ENCODE measurements at places on chromosomes 6 and 20.

- no peak for DNase-seq
These were observed 4.1 kb downstream of the MAP1LC3A start for GRCh38 chr20:34562641-34563040.

- peak; percentile 84 for DNase-seq
These were observed 88.0 kb downstream of the FAM217A start for GRCh38 chr6:3990692-3991491.

- DNase-seq = no peak
These were observed 295.7 kb downstream of the PHACTR1 start for GRCh38 chr6:13012296-13012695.

- DNase-seq = peak; percentile 60
These were observed 26.5 kb upstream of the RNF24 start for GRCh38 chr20:4041748-4042411.

DNA sequence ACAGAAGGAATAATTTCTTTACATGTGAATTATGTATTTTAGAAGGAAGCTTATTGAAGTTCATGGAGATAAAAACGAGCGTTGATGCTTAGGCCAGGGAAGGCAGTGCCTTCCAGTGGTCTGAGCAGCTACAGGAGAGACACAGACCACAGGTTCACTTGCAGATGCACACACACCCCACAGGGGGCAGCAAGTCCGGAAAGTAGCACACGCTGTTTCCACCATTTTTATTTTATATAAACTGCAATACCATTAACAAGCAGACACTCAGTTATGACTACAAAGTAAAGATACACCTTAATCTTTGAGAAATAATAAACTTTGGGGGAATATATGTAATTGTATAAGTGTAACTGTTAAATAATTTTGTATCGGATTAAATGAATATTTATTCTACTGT is 13.5 kb upstream of the DACT2 start:
- no peak for DNase-seq

- peak; percentile 71 for DNase-seq
These were observed 9.7 kb downstream of the TULP4 start for GRCh38 chr6:158321960-158322359.

GRCh38 chr6:12635813-12636212 is 80.8 kb upstream of the PHACTR1 start:
- DNase-seq = no peak

- no peak for DNase-seq
These were observed 86.4 kb upstream of the TENT5A start for GRCh38 chr6:81838724-81839426.

DNA sequence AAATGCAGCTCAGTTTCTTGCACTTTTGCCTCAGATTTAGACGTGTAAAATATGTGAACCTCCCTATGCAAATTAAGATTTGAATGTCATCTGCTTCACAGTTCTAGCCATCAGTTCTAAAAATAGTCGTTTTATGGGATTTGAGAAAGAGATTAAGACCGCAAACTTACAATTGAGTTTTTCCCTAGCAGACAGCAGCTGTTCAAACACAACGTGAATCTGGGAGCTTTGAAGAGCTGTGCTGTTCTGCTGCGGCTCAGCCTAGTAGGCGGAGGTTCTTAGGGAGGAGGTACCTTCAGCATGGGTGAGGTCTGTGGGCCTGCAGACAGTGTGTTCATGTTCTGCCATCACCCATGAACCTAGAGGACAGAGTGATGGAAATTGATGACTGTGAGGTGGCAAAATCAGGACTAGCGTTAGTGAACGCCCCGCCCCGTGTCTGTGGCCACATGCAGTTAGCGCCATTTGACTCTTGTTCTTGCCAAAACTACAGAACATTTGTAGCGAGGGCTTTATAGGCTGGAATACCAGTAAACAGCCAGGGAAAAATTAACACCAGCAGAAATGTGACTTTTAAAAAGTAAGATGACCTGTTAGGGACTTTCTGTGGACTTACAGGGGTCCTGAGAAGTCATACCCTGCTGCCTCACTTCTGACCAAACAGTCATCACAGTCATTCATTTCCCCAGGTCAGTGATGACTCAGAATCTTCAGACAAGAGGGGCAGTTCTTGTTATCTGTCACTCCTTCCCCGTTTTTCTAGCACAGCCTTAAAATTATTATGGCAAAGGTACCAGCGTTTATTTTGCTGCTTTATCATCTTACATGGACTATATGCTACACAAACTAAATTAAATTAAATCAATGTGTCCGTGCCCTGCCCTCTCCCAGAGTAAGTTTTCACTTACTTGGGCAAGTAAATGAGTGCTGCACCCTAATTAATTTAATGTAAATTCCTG is 84.3 kb upstream of the TMEM181 start:
- DNase-seq = peak; percentile 67

DNA sequence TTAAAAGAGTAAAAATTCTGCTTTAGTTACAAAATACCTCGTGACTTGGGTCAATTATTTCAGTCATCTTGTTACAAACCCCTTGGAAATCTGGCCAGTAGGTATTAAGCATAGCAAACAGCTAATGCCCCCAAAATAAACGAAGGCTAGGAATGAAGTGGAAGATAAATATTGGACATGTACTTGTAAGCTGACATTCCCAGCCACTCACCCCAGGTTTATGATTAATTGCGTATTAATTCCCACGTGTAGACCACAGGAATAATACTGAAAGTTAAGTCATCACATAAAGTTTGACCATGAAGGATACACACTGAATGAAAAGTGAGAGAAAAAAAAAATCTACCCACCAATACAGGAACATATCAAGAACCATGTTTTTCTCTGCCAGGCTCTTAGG is 936.5 kb upstream of the ADGRB3 start:
- no peak for DNase-seq

DNA sequence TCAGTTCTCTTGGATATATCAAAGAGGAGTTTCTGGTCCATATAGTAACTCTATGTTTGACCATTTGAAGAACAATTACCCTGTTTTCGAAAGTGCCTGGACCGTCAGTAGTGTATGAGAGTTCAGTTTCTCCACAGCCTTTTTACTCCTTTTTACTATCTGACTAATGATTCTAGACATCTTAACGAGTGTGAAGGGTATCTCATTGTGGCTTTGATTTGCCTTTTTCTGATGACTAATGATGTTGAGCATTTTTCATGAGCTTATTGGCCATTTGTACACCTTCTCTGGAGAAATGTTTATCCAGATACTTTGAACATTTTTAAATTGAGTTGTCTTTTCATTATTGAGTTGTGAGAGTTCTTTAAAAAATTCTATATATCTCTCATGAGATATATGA is 114.9 kb upstream of the ATXN1 start:
- peak; percentile 45 for DNase-seq

DNA sequence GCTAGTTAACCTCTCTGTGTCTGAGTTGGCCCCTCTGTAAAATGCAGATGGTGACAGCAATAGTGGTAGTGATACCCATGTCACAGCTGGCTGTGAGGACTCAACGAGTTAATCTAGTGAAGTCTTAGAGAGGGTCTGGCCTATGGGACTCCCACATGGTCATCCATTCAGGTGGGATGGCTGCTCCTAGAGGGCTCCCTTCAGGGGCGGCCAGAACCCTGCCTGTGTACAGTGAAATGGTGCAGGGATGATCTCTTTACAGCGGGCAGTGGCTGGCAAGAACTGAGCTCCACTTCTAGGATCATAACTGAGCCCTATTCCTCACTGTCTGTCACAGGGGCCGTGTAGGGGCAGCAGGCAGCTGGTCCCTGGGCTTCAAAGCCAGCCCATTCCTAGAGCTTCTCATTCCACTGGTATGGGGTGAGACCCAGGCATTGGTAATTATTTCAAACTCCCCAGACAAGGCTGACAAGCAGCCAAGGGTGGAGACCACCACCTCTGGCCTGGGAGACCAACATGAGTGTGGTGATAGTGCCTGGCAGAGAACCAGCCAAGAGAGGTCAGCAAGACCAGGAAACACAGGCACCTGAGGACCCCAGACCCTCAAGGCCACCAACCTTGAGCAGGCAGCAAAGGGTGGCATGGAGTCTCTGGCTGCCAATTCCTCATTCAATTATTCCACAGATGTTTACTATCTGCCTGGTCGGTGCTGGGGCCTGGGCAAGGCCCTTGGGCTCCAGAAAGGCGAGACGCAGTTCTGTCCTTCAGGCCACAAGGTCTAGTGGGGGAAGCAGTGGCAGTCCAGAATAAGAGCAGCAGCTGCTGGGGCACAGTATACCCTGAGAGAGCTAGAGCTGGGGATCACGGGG is 103.4 kb downstream of the MRPL14 start:
- no peak for DNase-seq

DNA sequence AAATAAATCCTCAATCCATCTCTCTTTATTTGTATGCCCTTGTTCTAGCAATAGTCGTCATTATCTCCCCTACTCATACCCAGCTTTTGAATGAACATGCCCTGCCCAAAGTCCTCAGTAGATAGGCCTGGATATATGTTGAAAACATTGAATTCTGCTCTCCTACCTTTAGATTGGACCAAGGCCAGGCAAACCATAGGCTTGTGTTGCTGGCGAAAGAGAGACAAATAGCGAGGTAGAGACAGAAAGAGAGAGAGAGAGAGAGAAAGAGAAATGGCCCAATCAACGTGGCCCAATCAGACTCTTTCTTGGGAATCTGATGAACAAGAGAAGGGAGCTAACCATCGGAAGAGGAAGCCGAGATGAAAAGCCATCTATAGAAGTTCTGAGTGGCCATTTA is 45.2 kb downstream of the NEDD9 start:
- no peak for DNase-seq

DNA sequence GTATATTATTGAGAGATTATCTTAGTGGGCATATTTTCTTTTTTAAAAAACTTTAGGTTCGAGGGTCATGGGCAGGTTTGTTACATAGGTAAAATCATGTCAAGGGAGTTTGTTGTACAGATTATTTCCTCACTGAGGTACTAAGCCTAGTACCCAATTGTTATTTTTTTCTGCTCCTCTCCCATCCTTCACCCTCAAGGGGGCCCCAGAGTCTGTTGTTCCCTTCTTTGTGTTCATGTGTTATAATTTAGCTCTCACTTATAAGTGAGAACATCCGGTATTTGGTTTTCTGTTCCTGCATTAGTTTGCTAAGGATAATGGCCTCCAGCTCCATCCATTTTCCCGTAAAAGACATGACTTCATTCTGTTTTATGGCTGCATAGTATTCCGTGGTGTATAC is 247.9 kb upstream of the RAB32 start:
- no peak for DNase-seq

GRCh38 chr20:16575390-16576140 is 2.3 kb upstream of the KIF16B start:
- no peak for DNase-seq

GRCh38 chr6:105760746-105761145 is 325.4 kb upstream of the PRDM1 start:
- DNase-seq = no peak

GRCh38 chr6:67887747-67888545 is 747.1 kb upstream of the ADGRB3 start:
- DNase-seq = no peak

DNA sequence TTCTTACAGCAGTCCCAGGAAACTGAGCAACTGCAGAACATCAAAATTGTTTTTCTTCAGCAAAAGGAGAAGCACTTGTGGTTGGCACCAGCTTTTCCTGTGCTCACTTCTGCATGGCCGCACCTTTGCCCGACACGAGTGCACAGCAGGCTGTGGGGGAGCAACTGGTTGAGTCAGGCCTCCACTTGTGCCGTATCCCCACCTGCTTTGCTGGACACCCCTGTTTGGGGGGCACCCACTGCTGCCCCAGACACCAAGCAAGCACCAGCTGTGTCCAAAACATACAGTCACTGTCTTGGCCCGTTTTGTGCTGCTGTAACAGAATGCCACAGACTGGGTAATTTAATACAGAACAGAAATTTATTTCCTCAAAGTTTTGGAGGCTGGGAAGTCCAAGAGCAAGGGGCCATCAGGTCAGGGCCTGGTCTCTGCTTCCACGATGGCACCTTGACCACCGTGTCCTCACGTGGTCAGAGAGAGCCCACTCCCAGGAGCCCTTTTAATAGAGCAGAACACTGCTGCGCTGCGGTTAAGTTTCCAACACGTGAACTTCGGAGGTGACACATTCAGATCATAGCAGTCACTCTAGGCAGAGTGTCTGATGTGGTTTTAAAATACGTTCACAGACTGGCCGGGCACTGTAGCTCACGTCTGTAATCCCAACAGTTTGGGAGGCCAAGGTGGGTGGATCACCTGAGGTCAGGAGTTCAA is 8.7 kb upstream of the GMEB2 start:
- DNase-seq = no peak

DNA sequence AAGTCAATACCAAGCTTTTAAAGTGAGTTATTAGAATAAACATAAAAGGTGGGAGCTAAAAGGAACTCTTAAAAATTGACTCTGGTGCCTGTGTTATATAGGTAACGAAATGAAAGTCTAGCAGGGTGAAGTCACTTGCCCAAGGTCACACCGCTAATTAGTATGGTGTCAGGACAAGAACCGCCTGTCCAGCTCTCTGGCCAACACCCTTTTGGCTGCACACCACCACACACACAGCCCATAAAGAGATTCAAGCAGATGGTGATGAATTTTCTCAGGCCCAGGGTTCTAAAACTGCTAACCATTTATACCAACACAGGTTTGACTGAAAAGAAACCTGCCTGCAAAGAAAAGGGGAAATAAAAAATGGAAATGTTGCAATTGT is 20.2 kb downstream of the GFOD1 start:
- no peak for DNase-seq

- DNase-seq = peak; percentile 30
These were observed 6.2 kb downstream of the PXT1 start for GRCh38 chr6:36436466-36436865.

DNA sequence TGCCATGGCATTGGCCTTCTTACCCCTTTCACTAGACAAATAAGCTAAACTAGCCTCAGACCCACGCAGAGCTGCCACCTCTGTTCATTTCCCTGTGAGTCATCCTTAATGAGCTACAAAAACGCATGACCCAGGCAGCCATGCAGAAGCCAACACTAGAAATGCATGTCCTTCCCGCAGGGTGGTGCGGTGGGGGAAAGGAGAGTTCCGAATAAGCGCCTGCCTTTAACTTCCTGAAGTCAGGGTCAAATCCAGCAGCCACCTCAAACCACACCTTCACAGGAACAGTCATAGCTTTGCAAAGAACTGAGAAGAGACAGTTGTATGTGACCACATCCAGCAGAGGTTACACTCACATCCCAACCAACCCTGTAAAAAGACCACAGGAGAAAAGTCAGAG is 40.4 kb downstream of the IRF4 start:
- no peak for DNase-seq

DNA sequence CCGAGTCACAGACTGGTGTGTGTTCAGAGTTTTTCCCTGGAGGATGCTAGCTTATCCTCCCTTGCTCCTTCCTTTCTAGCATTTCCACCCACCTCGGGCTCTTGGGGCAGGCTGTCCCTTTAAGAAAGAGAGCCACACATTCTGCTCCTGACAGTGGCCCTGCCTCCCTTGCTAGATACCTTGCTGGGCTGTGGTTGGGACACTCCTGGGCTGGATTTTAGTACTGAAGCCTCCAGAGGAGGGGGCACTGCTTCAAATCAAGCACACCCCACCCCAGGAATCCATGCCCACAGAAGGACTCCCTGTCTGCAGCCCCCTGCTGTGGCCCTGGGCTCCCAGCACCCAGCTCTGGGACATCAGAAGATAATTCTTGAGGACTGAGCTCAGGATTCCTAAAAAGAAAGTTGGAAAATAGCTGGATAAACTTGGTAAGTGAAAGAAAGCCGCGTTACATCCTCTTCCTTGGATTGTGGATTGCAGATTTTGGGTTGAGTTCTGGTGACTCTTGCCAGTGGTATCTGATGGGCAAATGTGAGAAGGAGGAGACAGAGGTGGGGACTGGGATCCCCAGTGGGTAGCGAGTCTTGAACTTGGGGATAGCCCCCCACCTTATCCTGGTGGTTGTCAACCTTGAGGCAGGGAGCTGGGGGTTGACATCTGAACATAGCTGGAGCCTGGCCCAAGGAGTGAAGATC is 29.0 kb downstream of the DAAM2 start:
- DNase-seq = no peak

Data from HFFc6 (cell line).